Urinary bladder (tissue), 4 donors: ENCODE measurements at places on chromosomes 7 and 10. TPM values are rescaled to one million over a fixed set of nuclear protein-coding genes. Genes with fewer than 3 reads are reported as not detected.

DNA sequence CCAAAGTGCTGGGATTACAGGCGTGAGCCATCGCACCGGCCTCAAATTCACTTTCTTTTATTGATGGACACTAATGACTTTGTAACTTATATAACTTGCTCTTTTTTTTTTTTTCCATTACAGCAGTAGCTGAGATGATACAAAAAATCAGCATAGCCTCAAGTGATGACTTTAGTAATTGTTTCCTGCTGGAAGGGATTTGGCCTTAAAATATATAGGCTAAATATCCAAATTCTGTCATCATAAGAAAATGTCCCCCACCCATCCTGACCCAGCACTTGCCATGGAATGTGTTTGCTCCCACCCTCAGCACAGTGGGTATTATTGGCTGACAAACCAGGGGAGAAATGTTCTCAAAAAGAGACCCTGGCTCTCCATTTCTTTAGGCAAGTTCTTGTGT lies 1264.1 kb upstream of the AUTS2 start:
- DNase-seq: no peak

DNA sequence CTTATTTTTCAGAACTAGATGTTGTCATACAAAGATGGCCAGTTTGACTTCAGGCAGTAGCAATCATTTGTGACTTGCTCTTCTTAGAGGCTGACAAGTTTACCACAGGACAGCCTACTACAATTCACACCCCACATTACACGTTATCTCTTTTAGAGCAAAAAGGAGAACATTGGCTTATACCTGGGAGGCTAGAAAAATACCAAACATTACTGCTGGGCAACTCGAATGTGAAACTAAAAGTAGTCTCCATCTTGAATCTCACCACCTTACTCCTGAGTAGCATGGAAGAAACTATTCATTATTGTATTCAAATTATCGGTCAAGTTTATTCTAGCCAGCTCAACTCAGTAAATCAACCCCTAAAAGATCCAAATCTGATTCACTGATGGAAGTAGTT lies 90.7 kb upstream of the TMEM26 start:
- DNase-seq: no peak

DNA sequence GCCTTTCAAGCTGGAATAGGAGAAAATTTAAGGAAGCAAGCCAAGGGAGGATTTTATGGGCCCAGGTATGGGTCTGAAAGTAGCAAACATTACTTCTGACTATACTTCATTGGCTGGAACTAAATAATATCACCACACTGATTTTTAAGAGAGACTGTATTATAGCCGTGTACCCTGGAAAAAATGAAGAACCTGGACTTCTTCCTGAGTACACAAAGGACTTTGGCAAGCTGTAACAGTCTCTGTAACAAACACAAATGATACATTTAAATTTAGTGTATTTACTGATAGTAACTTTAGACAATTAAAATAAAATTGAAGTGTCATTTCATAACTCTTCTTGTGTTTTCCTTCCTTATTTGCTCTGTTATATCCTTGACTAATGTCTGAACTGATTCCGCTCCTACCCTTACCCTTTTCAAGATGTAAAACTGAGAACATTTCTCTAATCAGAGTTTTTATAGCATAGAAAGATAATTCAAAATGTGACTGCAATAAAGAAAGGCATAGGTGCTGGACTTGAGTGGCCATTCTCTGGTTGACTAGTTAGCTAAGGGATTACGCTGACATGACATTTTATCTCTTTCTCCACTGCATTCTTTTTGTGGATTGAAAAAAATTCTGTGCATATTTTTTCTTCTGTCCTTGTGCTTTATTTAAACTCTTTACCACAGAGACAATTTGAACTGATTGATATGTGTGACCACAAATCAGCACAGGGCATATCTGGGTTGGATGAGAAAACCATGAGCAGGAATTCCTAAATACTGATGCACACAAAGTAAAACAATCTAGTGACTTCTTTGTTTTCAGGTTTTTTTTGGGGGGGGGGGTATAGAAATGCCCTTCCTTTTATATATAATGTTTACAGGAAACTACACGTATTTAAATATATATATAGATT lies 349.7 kb downstream of the MDFIC start:
- DNase-seq: no peak

- DNase-seq: no peak
Measured at GRCh38 chr7:16063221-16063620, 358.1 kb downstream of the CRPPA start.

- DNase-seq: no peak
Measured at GRCh38 chr10:85606401-85606800, 760.2 kb downstream of the GRID1 start.

DNA sequence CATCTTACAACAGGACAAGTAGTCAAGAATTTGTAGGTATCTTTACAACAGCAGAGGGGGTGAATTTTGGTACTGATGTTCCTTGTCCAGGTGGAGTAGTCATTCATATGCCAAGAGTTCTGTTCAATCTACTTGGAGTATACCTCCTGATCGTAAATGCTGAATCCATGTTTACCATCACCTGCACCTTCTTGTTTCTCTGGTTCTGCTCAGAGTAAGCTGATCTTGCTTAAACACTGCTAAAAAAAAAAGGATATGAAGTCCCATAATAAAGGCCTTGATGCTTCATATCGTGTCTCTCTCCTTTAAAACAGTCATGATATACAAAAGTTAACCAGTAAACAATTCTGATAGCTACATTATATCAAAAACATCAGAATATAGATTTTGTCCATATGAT lies 45.3 kb upstream of the FOXP2 start:
- no peak for DNase-seq

DNA sequence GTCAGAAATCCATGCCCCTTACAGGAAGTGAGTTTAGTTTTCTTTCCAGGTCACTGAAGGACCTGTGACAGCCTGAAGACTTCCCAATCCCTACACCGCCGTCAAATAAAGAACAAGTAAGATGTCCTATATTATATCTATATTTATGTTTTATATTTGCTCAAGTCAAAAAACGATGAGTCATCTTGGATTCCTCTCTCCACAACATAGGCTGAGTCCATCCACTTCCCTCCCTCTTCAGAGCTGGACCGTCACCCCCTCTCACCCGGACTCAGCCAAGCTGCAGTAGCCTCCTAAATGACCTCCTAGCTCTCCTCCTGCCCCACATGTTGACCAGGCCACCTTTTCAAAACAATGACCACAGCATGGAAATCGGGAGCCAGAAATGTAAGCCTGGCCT lies 53.5 kb downstream of the GLI3 start:
- DNase-seq: no peak

GRCh38 chr7:134709197-134709596 lies 62.5 kb downstream of the BPGM start:
- no peak for DNase-seq

DNA sequence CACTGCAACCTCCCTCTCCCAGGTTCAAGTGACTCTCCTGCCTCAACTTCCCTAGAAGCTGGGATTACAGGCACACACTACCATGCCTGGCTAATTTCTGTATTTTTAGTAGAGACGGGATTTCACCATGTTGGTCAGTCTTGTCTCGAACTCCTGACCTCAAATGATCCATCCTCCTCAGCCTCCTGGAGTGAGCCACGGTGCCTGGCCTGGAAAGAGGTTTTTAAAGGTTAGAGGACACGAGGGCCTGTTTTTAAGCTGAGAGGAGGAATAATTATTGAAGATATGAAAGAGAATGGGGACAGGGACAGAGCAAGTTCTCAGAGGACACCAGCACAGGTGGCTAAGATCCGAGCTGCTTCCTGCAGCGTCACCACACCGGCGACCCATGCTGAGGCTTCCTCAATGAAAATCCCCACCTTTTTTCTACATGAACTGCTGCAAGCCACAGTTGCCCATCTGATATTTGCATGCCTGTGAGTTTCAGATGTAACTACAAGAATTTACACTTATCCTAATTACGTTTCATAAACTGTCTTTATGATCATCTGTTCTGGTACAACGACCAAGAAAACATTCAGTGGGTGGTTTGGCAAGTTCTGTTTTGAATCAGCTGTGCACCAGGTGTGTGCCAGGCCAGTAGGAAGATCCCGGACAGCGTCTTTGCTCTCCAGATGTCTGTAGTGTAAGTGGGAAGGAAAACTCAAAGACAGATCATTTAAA lies 76.0 kb downstream of the HIP1 start:
- no peak for DNase-seq

DNA sequence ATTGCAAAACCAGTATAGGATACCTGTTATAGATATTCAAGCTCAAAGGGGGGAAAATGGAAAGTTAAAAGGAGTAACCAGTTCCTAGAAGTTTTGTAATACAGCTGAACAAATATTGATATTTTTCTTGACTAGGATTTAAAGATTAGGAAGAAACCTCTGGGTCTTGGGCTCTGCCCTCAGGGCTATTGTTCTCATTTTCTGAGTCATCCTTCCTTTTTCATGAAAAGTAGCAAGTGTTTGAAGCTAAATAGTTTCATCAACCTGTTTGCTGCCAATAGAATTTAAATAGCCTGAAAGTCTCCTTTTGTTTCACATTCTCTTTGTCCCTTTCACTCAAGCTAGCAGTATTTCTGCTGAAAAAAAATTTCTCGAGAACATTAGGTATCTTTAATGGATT lies 1061.1 kb upstream of the GHITM start:
- no peak for DNase-seq

DNA sequence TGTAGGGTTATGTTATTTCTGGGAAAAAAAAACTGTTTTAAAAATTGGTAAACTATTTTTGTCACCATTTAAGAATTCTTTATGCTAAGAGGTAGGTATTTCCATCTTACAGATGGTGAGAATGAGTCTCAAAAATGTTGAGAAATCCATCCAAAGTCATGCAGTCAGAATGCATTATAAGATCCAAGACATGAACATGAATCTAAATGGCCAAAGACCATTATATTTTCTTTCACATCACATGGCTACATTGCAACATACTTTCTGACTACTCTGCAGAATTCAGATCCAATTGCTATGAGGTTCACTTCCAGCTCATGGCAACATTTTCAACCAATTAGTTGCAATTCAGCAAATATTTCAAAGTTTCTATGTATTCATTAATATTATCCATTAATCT lies 181.2 kb downstream of the TWIST1 start:
- DNase-seq: no peak

Gene MSMB
- total RNA-seq: not detected

Gene NUDT13
- total RNA-seq: 1.3 TPM

Gene CADPS2
- 36.0 TPM for total RNA-seq

Gene NKX2-3
- total RNA-seq: 0.11 TPM

Gene ADGRA1
- total RNA-seq: not detected

Gene GPR15LG
- 16.6 TPM for total RNA-seq

Gene CNTNAP2
- total RNA-seq: 23.3 TPM

Gene RARRES2
- total RNA-seq: 86.2 TPM
